HT-29 (cell line): ENCODE measurements at places on chromosomes 1 and 21. TPM values are rescaled to one million over a fixed set of nuclear protein-coding genes. Genes with fewer than 3 reads are reported as not detected.

DNA sequence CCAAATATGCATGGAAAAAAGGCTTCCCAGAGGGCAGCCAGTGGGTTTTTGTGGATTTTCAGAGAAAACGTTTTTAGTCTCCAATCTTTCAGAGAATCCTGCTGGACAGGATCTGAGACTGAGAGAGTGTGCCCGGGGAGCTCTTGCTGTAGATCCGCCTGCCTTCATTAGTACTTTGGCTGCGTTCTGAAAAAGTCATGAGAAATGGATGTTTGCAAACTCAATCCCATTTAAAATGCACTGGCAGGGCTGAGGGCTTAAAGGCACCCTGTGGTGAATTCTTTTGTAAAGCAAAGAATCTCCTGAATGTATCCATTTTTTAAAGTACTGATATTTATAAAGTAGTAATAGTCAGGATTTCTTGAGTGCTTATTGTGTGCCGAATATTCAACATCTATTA lies 22.2 kb downstream of the FOXD2 start:
- no peak for DNase-seq

DNA sequence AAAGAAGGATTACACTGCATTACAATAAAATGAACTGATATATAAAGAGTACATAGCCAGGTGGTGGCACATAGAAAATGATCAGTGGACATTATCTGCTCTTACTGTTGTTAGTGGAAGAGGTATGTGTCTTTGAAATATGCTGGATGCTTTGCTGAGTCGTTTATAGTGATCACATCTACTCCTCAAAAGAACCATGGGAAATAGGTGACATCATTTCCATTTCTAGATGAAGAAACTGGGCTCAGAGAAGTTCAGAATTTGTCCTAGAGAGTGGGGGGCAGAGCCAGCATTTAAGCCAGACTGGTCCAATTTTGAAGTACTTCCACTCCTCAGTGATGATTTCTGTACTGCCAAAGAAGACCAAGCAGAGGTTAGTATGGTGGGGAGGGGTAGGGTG lies 34.0 kb upstream of the BACH1 start:
- DNase-seq = no peak

DNA sequence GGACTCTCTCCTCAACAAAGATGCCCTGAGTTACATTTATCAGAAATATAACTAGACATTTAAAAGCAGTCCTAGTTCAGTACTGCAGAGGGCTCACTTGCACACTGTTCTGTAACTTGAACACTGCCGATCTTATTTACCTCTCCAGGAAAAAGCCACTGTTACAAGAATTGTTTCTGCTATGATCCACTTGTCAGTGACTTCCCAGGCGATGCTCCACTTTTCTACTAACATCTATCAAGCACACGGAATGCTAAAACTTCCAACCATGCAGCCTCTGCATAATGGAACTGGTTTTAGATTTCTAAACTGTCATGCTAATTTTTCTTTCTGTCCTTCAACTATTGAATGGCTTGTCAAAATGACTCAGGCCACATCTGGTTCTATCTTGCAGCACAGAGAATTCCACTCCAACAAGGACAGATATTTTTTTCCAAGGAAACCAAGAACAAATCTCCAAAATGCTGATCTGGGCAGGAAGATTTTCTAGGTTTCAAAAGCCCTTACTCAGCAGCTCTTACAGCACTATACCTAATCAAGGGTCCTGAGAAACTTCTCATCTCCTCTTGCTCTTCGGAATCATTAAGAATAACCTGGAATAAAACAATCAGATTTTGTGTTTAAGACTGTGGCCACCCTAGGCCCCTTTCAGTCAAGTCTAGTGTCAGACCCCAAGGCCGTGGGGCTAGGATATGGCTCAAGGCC lies 9.9 kb downstream of the SEC16B start:
- DNase-seq = peak; percentile 47

The S100A2 gene
- 17.9 and 26.4 TPM in 2 replicates for total RNA-seq

The SLC44A5 gene
- total RNA-seq = 2.8 and 3.3 TPM in 2 replicates

The C1orf87 gene
- total RNA-seq = not detected in 2 replicates

The IGSF9 gene
- 5.9 and 6.5 TPM in 2 replicates for total RNA-seq
